ENCODE measurements at places on chromosomes 1 and 21. TPM values are rescaled to one million over a fixed set of nuclear protein-coding genes. Genes with fewer than 3 reads are reported as not detected.
A peak's percentile ranks its signal among the peaks of the same experiment; 100 is the strongest.

Gene TMEM183A
- total RNA-seq: 39.1 TPM

Gene S100A10
- total RNA-seq: 116 TPM

Gene IGSF3
- 14.9 TPM for total RNA-seq

Gene GPX7
- 12.0 TPM for total RNA-seq

Gene LCE2B
- not detected for total RNA-seq

Gene NID1
- 95.1 TPM for total RNA-seq

Gene SV2A
- total RNA-seq: 6.3 TPM

Gene S100A9
- 199 TPM for total RNA-seq

Gene SIK1
- 33.5 TPM for total RNA-seq

Gene STIL
- 0.31 TPM for total RNA-seq

Gene LCE3E
- total RNA-seq: not detected

Gene NBPF6
- not detected for total RNA-seq

Gene KDF1
- 0.26 TPM for total RNA-seq

Gene FCRL1
- total RNA-seq: not detected

Gene REN
- not detected for total RNA-seq

Gene RBM34
- 33.5 TPM for total RNA-seq

Gene LAMTOR2
- 50.7 TPM for total RNA-seq

Gene MIXL1
- not detected for total RNA-seq

DNA sequence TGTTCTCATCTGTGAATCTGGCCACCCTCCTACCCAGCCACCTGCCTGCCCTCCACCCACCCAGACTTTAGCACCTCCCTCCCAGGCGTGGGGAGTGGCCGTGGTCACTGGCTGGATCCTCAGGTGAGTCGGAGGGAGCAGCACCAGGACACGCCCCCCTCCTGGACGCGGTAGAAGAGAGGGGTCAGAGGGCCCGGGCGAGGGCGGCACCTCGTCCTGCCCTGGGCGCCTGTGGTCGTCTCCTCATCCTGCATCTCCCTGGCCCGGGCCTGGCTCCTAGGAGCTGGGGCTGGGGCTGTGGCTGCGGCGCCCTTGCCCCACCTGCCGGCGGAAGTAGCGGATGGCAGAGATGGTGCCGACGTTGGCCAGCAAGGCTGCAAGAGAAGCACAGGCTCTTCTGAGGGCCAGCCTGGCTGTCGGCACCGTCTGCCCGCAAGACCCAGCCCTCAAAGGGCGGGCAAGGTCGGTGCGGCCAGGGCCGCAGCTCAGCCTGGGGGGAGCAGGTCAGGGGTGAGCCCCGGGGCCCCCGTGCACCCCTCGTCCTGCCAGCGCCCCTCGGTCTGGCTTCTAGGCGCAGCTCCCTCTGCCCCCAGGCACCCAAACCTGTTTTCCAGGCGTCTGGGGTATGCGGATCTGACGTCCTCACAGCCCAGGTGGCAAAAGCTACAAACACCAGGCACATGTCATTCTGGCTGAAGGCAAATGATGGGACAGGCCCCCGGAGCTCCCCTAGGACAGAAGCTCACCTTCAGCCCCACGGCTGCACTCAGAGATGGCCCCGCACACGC lies 5.8 kb downstream of the PERM1 start:
- DNase-seq: no peak

GRCh38 chr21:31895077-31895835 lies 22.4 kb downstream of the HUNK start:
- DNase-seq: no peak

- DNase-seq: no peak
Observed at GRCh38 chr1:17630986-17631385, 91.5 kb downstream of the ARHGEF10L start.

- DNase-seq: no peak
Observed at GRCh38 chr1:5996641-5997270, 4.5 kb upstream of the NPHP4 start.

DNA sequence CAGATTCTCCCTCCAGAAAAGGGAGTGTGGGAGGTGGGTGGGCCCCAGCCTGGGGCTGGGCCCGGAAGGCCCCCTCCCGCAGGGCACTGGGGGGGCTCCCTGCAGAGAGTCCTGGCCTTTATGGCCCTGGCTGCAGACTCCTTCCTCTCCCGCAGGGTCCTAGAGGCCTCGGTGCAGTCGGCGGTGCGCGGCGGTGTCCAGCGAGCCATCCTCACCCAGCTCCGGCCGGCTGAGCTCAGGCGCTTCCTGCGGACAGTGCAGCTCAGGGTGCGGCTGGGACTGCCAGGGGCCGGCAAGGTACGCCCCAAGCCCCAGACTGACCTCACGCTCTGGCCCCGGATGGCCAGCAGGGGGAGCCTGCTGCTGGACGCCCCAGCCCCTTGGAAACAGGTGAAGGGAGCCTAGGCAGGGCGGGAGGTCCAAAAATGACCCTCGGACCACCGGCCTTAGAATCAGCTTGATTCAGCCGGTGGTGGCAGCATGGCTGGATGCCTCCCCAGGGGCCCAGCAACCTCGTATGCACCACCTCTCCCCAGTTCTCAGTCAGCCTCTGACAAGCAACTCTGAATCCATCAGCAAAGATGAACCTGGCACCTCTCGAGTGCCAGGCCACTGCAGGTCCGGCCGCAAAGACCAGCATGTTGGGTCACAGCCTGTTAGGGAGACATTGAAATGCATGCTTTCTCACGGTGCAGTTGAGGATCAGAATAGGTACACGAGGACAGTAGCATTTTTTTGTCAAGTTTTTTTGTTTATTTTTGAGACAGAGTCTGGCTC lies 20.6 kb downstream of the MTHFR start:
- DNase-seq: peak; percentile 78

DNA sequence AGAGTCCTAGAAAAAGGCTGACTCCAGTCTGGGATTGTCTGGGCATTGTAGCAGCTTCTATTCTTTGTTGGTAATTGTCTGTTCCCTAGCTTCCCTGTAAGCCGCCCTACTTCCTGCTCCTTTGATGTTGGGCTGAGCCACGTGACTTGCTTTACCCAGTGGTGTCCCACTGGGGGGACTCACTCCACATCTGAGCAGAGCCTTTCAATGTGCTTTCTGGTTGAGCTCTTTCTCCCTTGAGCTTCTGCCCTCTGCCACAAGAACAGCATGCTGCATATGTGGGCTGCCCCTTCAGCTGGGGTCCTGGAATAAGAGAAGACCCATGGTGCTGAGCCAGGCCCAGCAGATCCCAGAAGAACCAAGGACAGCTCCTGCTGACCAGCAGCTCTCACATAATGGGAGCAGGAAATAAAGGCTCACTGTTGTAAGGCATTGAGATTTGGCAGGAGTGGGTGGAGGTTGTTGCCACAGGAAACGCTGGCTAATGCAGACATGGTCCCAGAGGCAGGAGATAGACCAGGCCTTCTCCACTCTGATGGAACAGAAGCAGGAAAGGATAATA lies 276.3 kb upstream of the GJB5 start:
- DNase-seq: no peak

GRCh38 chr1:119004129-119004527 lies 16.0 kb upstream of the TBX15 start:
- DNase-seq: peak; percentile 30

GRCh38 chr1:33312413-33312749 lies 8.5 kb downstream of the A3GALT2 start:
- no peak for DNase-seq

GRCh38 chr1:98660940-98661543 lies 479 bp upstream of the SNX7 start:
- no peak for DNase-seq

DNA sequence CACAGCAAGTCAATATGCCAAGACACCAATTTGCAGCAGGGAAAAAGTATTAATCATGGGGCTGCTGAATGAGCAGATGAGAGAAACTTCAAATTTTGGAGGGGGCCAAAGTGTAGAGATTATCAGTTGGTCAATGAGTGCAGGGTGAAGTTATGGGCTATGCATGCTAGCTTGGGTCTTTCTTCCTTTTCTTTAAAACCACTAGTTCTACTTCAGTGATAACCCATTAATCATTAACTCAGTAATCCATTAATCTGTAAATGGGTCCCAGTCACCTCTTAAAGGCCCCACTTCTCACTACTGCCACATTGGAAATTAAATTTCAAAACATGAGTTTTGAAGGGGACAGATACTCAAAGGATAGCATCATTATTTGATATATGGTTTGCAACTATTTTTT lies 688.6 kb upstream of the ADGRL4 start:
- DNase-seq: no peak

DNA sequence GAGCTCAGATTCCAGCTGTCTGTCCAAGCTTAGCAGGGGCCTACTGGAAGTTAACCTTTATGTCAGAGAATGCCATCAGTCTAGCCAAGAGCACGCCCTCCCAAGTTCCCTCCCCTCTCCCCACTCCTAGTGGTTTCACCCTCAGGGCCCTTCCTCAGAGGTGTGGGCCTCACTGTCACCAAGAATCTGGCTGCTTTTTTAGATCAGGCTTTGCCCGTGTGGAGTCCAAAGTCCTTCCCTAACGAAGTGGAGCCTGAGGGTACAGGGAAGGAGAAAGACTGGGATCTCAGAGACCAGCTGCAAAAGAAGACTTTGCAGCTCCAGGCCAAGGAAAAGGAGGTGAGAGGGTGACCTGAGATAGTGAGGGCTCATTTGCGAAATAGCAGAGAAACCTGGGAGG lies 4.1 kb downstream of the C1orf74 start:
- DNase-seq: no peak

- no peak for DNase-seq
Observed at GRCh38 chr1:112981426-112981825, 25.4 kb upstream of the SLC16A1 start.

DNA sequence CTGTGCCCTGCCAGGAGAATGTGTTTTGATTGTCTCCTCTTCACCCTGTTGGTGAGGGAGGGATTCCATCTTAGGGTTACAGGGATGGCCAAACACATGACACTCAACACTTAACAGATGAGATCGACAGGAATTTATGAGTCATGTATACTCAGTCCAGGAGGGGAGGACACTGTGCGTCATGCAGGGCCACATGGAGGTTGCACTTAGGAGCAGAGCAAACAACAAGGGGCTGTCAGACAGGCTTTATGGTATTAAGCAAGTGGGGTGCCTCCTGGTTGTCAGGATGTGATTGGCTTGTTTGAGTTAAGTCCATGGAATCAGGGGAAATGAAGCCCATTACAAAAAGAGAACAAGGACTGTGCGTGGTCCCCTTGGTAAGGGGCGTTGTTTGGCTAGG lies 26.9 kb downstream of the EDARADD start:
- DNase-seq: peak; percentile 49

GRCh38 chr1:85681087-85681486 lies 27.1 kb downstream of the ZNHIT6 start:
- DNase-seq: no peak

GRCh38 chr1:23759277-23759676 lies 16.0 kb downstream of the ELOA start:
- DNase-seq: no peak

- DNase-seq: no peak
Observed at GRCh38 chr1:108130794-108131193, 69.3 kb downstream of the SLC25A24 start.

DNA sequence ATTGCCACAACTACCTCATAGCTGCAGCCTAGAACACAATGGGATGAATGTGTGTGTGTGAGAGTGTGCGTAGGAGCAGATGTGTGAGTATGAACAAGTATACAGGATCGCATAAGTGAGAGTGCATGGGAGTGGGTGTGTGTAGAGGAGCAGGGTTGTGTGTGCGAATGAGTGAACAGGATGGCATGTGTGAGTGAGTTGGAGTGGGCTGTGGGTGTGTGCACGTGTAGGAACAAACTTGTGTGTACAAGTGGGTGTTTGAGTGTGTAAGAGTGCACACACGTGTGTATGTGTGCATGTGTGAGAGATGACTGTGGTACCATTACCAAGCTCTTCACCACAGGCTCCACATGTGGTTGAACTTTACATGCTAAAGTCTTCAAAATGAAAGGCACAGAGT lies 175.4 kb upstream of the EDN2 start:
- DNase-seq: no peak

- DNase-seq: no peak
Observed at GRCh38 chr21:33377221-33377920, 25.8 kb upstream of the IFNGR2 start.

- no peak for DNase-seq
Observed at GRCh38 chr1:183262628-183263200, 76.7 kb downstream of the LAMC2 start.

- DNase-seq: no peak
Observed at GRCh38 chr1:181548497-181548896, 65.2 kb downstream of the CACNA1E start.

GRCh38 chr1:214638459-214638807 lies 35.4 kb downstream of the CENPF start:
- DNase-seq: no peak

DNA sequence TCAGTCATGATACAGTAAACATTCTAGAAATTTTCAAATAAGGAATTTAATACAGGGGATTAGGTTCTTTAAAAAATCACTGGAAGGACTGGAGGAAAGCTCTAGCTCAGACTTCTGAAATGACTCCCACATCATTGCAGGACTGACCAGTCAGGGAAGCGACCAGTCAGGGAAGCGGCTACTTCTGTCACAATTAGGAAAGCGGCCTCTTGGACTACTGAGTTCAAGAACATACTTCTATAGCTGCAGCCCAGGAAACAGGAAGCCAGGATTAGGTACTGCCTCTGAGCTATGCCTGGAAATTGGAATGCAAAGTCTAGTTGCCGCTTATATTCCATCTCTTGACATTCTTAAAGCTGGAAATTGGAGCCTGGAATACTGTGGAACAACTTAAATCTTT lies 45.5 kb downstream of the USP25 start:
- DNase-seq: no peak

- DNase-seq: no peak
Observed at GRCh38 chr1:63968663-63969440, 195.0 kb downstream of the ROR1 start.

DNA sequence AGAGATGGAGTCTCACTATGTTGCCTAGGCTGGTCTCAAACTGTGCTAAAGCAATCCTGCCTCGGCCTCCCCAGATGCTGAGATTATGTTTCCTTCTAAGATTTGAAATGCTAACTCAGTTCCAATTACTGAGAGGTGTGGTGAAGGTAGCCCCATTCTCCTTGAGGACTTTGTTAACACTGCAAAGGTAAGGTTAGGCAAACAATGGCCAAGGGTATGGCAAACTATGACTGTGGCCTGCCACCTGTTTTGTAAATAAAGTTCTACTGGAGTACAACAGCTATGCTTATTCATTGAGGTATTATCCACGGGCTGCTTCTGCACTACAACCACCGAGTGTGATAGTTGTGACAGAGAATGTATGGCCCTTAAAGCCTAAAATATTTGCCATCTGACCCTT lies 9.6 kb upstream of the RIT1 start:
- no peak for DNase-seq

GRCh38 chr21:28152732-28153131 lies 839.9 kb downstream of the LTN1 start:
- DNase-seq: no peak
